ENCODE measurements at places on chromosomes 11 and 22.

DNA sequence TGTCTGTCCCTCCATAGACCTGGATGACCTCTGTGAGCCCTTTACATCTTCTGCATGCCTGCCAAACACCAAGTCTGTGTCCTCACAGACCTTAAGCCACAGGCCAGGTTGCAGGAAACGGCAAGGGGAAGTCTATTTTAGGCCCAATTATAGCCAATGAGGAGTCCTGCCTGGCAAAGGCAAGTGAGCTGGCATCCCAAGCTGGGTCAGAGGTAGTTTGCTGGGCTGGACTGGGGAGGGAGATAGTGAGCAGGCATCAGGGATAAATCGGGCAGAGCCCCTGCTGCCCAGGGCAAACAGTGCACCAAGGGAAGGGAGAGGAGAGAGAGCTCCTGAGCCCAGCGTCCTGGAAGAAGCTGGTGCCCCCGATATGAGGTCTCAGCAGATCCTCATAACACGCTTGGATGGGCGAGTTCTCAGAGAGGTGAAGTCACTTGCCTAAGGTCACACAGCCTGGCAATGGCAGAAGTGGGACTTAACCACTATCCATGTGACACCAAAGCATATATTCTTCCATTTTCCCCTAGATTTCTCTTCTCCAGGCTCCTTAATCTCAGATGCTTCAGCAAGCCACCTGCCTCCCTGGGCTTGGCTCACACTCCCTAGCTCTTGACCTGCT lies 3.7 kb upstream of the RELT start:
- peak; percentile 15 for DNase-seq

GRCh38 chr11:41189701-41190436 lies 269.6 kb downstream of the LRRC4C start:
- DNase-seq, result no peak

DNA sequence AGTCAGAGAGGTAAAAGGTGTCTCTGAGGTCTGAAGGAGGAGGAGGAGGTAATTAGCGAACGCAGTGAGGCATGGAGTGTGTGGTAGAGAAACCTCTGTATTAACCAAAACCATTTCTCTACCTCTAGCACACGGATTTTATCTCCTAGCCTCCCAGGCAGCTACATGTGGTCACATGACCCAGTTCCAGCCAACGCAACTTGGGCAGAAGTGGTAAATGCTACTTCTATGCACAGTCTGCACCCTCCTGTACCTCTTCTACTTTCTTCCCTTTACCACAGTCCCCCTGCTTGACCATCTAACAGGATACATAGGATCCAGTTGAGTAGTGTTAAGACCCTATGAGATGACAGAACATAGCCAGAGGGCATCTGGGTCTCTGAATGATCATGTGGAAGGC lies 95.7 kb downstream of the XRRA1 start:
- no peak for DNase-seq

DNA sequence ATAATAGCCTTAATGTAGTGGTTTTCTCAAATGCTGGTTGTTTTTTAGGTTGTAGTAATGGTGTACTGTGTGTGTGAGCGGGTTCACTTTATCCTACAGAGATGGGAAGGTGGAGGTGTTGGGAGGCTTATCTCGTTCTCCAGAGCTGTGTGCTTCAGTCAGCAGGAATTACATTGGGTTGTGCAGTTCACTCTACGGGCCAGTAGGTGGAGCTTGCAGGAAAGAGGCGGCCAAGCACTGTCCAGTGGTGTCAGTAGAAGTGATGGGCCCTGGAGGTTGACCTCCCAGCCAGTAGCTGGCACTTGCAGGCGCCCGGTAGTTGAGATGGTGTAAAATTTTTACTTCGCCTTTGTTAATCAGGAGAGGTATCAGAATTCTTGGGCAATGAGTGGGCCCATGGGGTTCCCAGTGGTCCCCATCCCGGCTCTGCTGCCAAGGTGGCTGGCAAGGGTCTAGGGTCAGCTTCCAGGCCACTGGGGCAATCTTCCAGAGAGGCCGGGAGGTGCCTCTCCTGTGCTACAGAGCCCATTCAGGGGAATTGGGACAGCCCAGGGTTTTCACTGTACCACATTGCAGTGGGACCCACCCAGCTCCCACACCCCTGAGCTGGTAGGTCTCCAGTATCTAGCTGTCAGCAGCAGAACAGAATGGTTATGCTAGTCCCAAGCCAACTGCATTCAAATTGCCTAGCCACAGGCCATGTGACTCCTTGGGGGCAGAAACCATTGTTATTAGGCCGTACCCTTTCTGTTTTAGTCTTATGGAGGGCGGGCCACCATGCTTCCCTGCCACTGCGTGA lies 43.9 kb downstream of the BIRC2 start:
- DNase-seq, result peak; percentile 26

DNA sequence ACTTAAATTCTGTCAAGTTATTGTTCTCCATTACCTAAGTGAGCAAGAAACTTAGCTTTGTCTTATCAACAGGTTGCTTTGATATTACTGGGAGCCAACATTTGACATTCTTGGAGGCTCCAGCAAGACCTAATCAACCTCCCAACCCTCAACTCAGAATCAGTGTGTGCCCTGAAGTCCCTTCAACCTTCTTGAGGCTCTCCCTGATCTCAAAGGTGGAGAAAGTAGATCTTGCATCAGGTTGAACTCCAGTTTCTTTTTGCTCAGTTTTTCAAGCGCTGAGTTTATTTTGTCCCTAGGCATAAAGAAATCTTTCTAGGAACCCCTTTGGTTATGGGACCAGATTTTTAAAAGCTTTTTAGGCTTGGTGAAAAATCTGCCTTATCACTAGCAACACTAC lies 1.4 kb downstream of the FAM111A start:
- DNase-seq, result no peak

- no peak for DNase-seq
These were observed 916.2 kb downstream of the METTL15 start for GRCh38 chr11:29024386-29024785.

DNA sequence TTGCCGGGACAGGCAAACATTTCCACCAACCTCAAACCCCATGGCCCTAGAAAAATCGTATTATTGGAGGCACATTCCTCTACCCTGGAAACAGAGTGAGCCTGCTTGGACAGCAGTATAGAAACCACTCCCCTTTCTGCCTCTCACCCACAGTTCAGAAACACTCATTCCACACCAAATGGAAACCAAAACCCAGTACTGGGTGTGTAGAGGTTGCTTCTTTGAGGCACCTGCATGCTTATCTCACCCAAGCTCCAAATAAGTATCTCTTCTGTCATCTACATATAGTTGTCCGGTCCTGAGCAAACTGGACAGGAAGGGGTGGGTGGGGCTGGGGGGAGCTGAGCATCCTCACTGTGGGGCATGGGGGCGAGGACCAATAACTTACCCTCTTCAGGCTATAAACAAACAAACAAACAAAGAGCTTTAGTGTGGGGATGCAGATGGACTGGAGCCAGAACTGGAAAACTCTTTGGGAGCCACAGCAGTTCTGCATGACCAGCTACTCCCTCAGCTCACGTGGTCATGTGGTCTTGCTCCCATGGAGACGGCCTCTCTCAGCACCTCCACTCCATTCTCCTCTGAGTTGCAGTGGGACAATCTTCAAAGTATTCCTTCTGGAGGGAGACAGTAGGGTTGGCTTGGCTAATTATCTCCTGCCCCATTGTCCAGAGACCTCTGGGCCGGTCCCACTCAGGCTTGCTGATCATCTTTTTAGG lies 1.0 kb upstream of the PLAAT2 start:
- no peak for DNase-seq

DNA sequence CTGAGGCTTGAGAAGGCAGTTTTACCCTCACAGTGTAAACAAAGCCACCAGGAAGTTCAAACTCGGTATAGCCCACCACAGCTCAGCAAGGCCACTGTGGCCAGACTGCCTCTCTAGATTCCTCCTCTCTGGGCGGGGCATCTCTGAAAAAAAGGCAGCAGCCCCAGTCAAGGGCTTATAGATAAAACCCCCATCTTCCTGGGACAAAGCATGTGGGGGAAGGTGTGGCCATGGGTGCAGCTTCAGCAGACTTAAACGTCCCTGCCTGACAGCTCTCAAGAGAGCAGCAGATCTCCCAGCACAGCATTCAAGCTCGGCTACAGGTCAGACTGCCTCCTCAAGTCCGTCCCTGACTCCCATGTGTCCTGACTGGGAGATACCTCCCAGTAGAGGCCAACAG lies 69.7 kb downstream of the TTC28 start:
- DNase-seq, result no peak

DNA sequence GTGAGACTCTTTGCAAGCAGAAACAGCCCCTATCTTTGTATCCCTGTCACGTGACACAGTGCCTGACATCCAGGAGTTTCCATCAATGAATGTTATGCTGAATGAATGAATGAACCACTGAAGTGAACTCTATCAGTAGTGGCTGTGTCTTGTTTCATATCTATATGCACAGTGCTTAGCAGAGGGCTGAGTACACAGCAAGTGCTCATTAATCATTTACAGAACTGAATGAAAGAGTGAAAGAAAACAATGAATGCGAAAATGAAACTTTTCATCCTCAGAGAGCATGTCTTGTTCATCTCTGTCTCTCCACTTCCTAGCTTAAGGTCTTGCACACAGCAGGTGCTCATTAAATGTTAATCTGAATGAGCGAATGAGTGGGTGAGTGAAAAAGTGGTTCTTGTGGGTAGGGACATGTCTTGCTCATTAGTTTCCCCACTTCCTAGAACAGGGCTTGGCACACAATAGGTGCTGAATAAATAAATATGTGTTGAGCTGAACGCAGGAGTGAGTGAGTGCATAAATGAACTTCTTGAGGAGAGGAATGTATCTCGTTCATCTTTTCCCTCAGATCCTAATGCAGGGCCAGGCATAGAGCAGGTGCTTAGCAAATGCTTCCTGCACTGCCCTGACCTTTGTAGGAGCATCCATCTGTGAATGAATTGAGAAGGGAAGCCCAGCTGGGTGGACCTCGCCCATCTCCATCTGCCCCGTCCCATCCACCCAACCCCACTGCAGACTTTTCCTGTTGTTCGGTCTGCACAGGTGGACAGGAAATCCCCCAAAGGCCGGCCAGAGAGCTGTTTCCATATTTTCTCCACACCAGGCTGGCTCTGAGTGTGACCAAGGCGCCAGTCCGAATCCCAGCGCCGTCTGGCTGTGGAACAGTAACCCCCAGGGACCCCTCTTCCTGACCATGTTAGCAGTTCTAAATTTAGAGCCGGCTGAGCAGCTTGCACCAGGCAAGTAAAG lies 113.4 kb upstream of the CRYBB3 start:
- no peak for DNase-seq

DNA sequence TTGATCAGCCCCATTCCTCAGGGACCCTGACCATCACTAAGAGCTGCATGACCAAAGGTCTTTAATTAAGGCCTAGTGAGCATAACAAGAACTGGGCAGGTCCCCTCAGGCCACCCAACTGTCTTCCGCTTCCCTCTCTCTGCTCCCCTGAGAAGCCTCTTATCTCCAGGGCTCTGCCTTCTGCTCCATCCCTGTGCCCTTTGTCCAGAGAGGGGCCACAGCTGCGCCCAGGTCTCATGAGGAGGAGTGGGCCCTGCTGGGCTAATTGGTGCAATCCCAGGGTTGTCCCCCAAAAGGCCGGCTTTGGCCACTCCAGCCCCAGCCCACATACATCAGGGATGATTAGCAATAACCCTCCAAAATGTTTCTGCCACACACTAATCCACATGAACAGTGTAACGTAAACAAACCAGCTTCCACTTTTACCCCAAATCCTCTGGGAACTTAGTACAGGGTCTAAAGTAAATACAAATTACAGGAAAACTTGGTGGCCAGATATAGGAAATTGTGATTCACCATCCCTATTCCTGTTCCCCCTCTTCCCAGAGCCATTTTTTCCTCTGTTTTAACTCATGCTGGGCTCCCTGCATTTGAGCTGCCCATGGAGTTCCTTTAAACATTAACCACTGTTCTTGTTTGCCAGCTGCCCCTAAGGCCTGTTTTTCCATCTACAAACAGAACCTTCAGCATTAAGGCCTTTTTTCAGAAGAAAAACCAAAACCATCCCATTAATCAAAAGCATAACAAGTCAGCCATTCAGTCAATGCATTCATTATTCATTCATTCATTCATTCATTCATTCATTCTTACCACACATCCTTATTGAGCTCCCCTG lies 34.6 kb upstream of the CAVIN3 start:
- DNase-seq, result no peak

DNA sequence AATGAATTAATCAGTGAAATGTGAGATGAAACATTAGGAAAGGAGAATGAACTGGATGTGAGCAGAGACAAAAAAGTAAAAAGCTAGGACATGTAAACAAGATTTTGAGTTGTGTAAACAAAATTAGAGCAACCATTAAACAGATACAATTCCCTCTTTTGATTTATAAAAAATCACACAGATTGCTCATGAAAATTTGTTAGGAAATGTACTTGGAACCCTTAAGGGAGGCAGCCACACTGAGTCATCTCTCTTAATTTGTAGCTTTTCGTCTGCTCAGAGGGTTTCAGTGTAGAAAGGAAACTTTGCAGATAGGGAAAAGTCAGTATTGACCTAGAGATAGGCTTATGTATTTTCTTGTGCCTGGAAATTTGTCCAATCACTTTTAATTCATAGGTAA lies 49.6 kb upstream of the ME3 start:
- no peak for DNase-seq

GRCh38 chr11:83976086-83976485 lies 689.9 kb upstream of the CCDC90B start:
- DNase-seq, result no peak

GRCh38 chr22:50072714-50073538 lies 12.3 kb downstream of the MLC1 start:
- DNase-seq, result no peak

DNA sequence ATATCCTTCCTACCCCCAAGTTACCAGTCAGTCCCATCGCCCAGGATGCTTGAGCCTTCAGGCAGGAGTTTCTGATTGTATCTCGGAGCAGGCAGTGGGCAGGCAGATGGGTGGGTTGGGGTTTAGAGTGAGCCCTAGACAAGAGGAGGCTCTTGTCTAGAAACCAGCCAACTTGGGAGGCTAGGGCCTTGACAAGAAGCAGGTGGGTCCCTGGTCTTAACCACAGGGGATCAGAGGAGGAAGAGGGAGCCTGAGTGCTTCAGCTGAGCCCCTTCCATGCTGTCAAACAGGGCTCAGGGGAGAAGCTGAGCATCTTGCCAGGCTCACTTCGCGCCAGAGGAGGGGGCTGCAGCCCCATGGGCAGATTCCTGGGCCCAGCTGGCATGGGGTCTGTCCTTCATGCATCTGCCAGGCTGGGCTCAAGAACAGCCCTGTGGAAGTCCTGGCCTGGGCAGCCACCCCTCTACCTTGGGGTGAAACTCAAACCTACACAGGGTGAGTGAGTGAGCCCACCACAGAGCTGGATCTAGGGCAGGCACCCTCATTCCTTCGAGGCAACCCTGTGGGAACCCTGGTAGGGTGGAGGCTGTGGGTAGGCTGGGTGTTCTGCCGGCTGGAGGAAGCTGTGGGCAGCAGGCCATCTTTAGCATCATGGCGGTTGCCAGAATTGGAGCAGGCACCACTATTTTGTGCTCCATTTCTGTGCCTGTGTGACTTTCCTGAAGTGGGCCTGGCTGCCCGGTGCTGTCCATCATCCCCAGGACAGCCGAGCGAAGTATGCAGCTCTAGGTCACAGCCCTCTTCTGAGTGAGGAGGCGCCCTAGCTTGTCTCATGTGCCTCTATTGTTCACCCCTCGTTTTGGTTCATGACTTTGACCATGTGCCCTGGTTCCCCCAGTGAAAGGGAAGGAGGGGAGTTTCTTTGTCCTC lies 108.1 kb downstream of the MORC2 start:
- DNase-seq, result no peak
